CD4-positive, alpha-beta T cell treated with Interleukin-1 beta for 1 hour (primary cell): ENCODE measurements at places on chromosomes 7 and 10.
A peak's percentile ranks its signal among the peaks of the same experiment; 100 is the strongest.

DNA sequence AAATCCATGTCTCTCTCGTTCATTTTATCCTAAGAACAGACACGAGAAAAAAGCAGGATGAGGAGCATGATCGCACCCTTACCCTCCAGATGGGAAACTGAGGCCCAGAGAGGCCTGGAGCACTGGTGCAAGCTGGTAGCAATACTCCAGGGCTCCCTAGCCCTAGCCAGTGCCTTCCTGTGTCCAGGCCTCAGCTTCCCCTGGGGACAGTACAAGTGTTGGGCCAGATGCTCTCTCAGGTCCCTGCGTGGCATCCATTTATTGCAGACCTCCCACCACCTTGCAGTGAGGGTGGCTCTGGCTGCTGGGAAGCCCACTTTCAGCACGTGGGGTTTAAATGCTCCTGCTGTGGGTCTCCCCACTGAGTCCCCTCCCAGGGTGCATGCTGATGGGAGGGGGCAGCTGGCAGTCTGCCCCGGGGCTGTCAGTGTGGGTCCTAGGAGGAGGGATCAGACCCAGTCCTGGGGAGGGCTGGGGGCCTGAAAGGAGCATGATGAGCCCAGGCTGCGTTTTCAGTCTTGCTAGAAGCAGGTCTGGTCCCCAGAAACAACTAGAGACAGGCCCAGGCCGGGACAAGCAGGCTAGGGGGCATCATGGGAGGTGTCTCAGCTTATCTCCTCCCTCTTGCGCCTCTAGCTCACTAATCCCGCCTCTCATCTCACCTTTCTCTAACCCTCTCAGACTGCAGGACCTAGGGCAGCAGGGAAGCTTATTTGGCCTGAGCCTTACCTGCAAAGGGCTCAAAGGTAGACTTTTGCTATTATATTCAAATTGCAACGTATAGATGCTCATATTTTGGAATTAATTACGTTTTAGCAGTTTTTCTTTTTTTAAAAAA lies 662 bp upstream of the PPIF start:
- no peak for DNase-seq

- no peak for DNase-seq
These were observed 62.4 kb downstream of the FAM13C start for GRCh38 chr10:59299933-59300332.

- DNase-seq, result no peak
These were observed 16.0 kb upstream of the ACTR3B start for GRCh38 chr7:152743600-152743999.

GRCh38 chr10:76169246-76169645 lies 737.8 kb downstream of the LRMDA start:
- DNase-seq, result no peak

- no peak for DNase-seq
These were observed 55.9 kb downstream of the ZNF248 start for GRCh38 chr10:37801557-37801956.

GRCh38 chr7:16078076-16078952 lies 343.0 kb downstream of the CRPPA start:
- peak; percentile 33 for DNase-seq

- no peak for DNase-seq
These were observed 261.2 kb downstream of the ADRA2A start for GRCh38 chr10:111338035-111338434.

DNA sequence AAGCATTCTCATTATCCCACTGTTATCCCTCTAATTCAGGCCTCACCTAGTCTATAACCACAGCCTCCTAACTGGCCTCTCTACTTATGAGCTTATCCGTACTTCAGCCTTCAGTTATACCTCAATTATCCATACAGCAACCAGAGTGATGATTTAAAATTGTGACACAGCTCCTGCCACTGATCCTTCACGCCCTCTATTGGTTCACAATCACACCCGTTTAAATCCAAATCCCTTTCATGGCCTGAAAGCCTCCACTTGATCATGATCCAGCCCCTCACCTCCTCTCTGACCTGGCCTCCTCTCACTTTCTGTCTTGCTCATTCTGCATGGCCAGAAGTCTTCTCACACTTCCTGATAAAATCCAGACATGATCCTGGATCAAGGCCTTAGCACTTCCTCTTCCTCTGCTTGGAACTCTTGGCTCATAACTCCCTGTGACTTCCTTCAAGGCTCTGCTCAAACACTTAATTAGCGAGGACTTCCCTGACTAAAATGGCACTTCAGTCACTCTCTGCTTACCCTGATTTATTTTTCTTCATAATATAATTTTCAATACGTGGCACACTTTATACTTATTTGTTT lies 19.0 kb upstream of the TMEM26 start:
- DNase-seq, result no peak

- no peak for DNase-seq
These were observed 181.6 kb downstream of the MLLT10 start for GRCh38 chr10:21715531-21716195.

DNA sequence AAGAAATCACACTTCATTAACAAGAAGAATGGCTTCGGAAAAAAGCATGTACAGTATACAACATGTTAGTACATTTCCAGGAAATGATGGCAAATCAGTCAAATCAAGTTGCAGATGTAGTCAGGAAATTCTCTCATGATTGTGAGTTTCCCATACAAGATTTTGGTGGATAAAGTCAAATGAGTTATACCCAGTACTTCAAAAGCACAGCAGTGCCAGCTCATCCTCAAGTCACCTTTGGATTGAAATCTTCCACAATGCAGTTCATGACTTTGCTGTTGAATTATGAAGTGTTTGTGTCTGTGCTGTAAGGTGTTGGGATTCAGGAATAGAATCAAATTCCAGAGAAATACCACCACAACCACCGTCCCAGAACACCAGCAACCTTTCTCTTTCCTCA lies 301.3 kb upstream of the BMPER start:
- DNase-seq, result no peak

DNA sequence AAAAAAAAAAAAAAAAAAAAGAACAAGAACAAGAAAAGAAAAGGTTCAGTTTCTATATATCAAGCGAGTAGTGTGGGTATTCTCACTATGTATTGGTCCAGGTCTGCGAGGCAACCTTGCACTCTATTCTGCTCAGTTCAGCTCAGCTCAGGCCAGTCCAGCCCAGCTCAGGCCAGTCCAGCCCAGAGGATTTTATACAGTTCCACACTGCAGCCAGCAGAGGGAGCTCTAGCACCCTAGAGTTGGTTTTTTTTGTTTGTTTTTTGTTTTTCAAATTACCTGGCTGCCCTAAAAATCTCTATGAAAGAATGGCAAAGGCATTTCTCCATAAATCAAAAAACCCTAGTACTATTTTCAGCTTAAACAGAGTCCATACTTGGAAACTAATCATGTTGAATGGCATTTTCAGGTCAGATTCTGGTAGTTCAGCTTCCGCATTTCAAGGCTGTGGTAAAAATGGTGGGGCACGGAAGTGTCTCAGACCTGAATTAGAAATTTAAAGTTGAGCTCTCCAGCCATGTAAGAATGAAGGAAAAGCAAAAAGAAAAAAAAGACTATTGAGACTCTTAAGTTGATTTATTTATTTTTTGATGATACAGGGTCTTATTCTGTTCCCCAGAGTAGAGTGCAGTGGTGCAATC lies 55.2 kb upstream of the GSDME start:
- peak; percentile 37 for DNase-seq

GRCh38 chr10:58044072-58044471 lies 223.6 kb downstream of the IPMK start:
- no peak for DNase-seq

GRCh38 chr10:98134117-98134430 lies 383 bp upstream of the R3HCC1L start:
- no peak for DNase-seq

GRCh38 chr7:142870147-142870559 lies 15.3 kb downstream of the EPHB6 start:
- DNase-seq, result no peak

DNA sequence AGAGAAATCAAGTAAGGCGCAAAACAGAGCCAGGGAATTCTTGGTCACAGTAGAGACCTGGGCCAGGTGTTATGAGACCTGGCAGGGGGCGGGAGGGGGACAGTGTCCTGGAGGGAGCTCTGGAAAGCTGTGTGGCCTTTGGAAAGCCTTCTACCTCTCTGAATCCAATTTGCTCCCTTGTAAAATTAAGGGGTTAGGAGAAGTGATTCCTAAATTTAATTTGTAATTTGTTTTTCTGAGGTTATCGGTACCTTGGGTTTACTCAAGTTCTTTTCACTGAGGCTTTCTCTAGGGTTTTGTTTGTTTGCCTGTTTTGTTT lies 920.8 kb downstream of the TYW1 start:
- DNase-seq, result no peak

DNA sequence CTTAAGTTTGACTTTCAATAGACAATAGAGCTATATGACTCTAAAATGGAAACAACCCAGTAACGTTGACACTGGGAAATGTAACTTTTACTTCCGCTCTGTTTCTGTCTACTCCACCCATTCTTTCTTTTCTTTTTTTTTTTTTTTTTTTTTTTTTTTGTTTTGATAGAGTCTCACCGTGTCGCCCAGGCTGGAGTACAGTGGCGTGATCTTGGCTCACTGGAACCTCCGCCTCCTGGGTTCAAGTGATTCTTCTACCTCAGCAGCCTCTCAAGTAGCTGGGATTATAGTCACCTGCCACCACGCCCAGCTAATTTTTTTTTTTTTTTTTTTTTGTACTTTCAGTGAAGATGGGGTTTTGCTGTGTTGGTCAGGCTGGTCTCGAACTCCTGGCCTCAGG lies 13.9 kb downstream of the PRSS2 start:
- peak; percentile 80 for DNase-seq

DNA sequence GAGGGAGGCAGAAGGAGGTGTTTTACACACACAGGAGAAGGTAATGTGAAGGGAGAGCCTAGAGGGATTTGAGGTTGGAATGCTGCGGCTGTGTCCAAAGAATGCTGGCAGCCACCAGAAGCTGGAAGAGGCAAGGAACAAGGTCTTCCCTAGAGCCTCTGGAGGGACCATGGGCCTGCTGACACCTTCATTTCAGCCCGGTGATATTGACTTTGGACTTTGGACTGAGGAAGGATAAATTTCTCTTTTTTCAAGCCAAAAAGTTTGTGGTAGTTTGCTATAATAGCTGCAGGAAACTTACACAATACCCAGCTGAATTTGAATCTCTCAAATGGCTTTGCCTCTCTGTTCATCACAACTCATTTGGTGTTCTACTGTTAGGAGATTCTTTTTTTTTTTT lies 34.6 kb downstream of the UBN2 start:
- no peak for DNase-seq

- DNase-seq, result no peak
These were observed 354.9 kb downstream of the BMPER start for GRCh38 chr7:34260279-34260678.
